ENCODE measurements at places on chromosomes 1 and 21.

- no peak for DNase-seq
Measured at GRCh38 chr1:167473761-167474160, 44.6 kb downstream of the CD247 start.

- DNase-seq, result no peak
Measured at GRCh38 chr1:230145505-230145899, 78.5 kb downstream of the GALNT2 start.

DNA sequence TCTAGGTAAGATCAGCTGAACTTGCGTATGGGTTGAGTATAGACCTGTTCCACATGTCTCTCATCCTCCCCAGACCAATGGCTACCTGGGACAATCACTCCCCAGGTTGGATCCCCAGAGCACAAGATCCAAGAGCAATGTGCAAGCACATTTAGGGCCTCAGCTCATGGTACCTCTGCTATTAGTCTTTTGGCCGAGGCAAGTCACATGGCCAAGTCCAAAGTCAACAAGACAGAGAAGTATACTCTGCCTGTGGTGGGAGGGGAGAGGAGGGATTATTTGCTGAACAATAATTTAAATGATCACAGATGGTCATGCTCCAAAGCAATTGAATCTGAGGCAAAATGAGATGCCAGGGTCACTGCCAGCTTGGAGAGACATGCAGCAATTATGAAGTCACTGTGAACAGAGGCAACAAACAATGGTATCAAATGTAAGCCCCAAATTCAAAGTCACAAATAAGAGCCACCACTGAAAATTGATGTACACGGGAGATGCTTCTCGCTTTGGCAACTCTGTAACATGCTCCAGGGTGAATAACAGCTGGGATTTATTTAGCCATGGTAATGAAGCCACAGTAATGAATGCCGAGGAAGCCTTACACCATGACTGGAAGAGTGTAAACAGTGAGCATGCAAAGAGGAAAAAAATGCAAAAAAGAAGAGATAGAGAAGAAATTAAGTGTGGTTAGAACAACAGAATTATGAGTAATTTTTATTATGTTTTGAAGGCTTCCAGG is 149.1 kb downstream of the ZNF281 start:
- no peak for DNase-seq

- no peak for DNase-seq
Measured at GRCh38 chr1:182135946-182136345, 74.4 kb upstream of the ZNF648 start.

GRCh38 chr1:164813776-164814175 is 254.8 kb downstream of the PBX1 start:
- no peak for DNase-seq

- no peak for DNase-seq
Measured at GRCh38 chr1:18097206-18097605, 10.4 kb upstream of the IGSF21 start.

DNA sequence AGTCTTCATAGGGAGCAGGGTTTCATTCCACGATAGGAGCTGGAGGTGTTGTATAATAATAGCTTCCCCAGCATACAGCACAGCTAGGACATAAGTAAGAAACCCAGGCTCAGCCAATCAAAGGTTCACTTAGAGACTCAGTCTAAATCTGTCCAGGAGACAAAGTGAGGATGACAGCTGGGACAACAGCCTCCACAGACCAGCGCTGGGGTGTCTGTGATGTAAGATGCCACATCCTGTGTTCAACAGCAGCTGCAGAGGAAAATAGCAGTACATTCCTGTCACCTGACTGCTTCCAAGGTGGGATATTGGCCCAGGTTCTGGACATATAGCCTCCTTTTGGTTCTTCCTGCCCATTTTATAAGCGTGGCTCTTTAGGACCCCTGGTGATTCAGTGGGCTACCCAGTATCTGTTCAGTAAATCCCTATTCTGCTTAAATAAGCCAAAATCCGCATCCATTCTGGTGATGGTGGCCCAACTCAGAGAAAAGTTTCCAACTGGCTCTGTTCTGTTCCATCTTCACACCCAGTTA is 176.8 kb upstream of the SYT6 start:
- DNase-seq, result no peak
